Hematopoietic multipotent progenitor cell (in vitro differentiated cells): ENCODE measurements at places on chromosomes 2 and 18. TPM values are rescaled to one million over a fixed set of nuclear protein-coding genes. Genes with fewer than 3 reads are reported as not detected.

The VWC2L gene
- under 0.01 TPM for total RNA-seq

The RNF125 gene
- 8.9 TPM for total RNA-seq

The DLGAP1 gene
- 0.27 TPM for total RNA-seq

The TMEM237 gene
- total RNA-seq: 8.6 TPM

The LONRF2 gene
- 0.54 TPM for total RNA-seq

The RNF149 gene
- total RNA-seq: 59.2 TPM
